ENCODE measurements at places on chromosomes 2 and 18.
A peak's percentile ranks its signal among the peaks of the same experiment; 100 is the strongest.

GRCh38 chr2:42068571-42069178 lies 20.9 kb downstream of the PKDCC start:
- no peak for DNase-seq

- DNase-seq, result no peak
These were observed 177.8 kb downstream of the BCL2 start for GRCh38 chr18:63141778-63142176.

DNA sequence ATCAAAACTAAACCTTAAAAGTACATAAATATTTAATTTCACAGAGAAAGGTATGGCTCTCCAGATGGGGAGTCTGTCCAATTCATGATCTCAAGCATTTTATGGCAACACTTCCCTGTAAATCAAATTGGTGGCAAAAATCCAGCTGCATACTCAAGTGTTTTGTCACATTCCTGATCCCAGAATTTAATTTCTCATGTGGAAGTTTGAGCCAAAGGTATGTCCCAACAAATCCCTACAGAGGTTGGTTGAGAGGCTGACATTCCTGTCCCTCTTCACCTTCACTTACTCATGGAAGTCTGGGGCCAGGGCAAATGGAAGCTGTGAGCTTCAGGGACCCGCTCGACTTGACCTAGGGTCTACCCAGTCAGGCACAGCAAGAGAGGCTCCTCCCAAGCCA lies 17.7 kb downstream of the KLF7 start:
- DNase-seq, result no peak

- no peak for DNase-seq
These were observed 641.6 kb downstream of the EPHA4 start for GRCh38 chr2:220930271-220931076.

- DNase-seq, result no peak
These were observed 147.6 kb upstream of the SETBP1 start for GRCh38 chr18:44533071-44533470.

GRCh38 chr2:45843136-45843535 lies 191.7 kb downstream of the PRKCE start:
- DNase-seq, result no peak

DNA sequence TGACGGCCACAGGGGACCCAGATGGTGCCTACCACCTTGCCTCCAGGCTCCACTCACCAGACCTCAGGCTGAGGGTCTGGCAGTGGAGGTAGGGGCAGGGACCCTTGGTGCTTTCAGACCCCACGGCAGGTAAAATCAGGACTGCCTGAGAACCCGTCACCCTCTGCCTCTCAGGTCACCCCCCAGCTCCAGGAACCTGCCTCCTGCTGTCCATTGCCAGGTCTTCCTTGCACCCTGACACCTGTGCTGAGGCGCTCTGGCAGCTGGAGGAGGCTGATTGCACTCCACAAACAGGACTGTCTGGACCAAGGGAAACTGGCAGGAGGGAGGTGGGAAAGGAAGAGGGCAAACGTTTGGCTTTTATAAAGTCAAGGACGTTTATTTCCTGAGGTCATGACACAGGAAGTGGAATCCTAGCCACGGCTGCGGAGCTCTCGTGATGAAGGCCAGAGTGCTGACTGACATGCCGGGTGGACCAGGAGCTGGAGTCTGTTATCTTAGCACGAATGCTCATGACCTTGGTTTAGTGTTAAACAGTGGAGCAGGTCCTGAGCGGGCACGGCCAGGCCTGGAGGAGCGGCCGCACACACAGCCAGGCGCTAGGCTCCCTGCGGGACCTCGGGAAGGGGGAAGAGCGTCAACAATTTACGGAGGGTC lies 40.5 kb downstream of the ANO7 start:
- no peak for DNase-seq

DNA sequence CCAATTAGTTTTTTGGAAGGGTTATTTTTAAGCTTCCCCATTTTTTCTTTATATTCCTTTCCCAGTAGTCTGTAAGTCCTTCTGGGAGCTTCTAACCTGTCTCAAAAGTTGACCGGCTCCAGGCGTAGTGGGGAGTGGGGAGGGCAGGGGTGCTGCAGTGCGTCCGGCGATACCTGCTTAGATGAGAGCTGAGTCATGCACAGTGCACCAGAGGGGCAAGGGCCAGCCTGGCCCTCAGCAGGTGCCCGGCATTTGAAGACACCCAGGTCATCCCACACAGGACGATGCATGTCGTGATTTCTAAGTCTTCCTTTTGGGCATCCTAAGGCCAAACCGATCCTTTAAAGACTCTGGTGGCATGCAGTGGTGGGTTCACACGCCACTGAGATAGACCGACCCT lies 73.4 kb downstream of the TPO start:
- DNase-seq, result no peak

DNA sequence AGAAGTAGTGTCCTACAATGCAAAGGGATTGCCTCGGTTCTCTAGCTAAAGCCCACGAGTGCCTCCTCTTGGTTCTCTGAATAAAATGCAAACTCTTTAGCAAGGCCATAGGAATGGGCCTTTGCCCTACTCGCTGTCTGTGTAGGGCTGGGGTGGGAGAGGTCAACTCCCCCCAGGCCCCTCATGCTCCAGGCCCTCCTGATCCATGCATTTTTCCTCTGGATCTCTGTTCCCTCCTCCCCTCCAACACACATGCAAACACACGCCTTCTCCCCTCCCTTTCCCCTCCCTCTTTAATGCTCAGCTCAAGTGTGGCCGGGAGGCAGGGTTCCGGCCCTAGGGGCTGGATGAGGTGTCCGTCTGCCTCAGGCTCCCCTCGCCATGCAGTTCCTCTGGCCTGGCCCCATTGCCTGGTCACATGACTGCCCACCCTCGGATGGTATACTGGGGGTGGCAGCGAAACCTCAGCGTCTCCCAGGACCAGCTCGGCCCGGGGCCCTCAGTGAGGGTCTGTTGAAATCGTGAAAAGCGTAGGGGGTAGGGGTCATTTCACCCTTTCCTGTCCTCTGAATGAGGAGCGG lies 14.9 kb upstream of the KLF11 start:
- no peak for DNase-seq

- DNase-seq, result no peak
These were observed 1.7 kb downstream of the SCN1A start for GRCh38 chr2:166126007-166126639.

DNA sequence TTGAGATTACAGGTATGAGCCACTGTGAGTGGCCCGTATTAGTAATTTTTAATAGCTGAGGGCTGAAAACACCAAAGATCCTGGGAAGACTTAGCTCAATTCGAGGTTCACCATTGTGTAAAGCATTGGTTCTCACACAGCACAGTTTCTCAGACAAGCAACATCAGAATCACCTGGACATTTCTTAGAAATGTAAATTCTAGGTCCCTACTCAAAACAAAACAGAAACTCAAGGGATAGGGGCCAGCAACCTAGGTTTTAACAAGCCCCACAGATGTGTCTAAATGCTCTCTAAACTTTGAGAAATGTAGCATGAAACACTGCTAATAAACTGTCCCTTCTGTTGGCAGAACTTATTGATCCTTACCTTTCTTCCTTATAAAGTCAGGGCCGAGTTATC lies 681.2 kb downstream of the RNF144A start:
- DNase-seq, result no peak

- DNase-seq, result no peak
These were observed 40.0 kb upstream of the FOSL2 start for GRCh38 chr2:28352610-28353195.

DNA sequence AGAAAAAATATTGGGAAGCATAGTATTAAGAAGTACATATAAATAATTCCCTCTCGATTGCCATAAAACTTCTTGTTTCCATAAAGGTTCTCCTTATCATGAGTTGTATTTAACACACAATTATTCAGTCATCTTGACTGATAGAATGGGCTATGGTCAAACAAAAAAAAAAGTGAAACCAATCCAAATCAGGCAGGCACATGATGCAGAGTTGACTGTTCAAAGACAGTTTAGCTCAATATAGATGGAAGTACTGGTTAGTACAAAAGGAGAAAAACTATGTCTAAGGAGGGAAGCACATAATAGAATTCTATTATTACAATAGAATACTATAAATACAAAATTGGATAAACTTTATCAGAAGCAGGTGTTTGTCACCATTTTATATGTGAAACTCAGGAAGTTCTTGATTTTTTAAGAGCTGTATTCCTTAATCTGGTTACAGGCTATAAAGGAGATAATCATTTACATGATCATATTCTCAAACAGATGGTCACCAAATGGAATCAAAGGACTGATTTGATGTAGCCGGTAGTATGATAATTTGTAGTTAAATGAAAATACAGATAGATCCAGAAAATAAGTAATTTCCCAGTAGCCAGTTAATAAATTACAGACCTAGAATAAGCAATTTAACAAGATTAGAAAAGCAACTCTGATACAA lies 18.2 kb upstream of the CALCRL start:
- DNase-seq, result no peak

DNA sequence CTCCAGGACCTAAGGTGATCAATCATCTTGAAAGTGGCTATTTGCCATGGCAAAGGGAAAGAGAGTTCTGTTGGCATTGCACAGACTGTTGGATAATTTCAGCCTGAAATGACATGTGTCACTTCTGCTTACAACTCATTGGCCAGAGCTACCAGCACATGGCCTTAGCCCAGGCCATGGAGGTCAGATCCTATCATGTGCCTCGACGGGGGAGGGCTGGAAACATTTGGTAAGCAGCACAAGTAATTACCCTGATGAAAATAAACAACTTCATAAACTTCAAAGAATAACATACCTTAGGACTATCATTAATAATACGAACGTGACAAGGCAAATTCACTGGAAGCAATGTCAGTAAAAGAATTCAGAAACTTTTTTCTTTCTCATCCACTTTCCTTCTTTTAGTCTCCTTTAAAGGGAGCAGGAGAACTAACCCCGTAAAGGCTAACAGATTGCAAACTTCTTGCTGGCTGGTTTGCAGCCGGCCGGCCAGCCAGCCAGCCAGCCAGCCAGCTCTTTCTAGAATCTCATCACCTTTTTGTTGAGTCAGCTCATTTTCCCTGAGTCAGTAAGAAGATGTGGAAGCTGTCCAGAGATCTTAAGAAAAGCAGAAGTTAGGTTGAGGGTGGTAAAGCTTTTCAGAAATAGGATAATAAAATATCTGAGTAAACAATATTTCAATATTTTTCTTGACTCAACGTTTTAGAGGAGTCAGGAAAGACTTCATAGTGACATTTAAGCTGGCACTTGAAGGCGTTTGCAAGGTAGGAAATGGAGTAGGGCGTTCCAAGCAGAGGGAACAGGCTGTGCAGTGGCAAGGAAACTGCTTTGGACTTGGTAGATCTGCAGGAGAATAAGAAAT lies 31.9 kb downstream of the CNRIP1 start:
- DNase-seq, result no peak

GRCh38 chr2:23706613-23707078 lies 220.3 kb downstream of the ATAD2B start:
- DNase-seq, result no peak

- DNase-seq, result no peak
These were observed 111.9 kb downstream of the SETBP1 start for GRCh38 chr18:44792456-44793061.

DNA sequence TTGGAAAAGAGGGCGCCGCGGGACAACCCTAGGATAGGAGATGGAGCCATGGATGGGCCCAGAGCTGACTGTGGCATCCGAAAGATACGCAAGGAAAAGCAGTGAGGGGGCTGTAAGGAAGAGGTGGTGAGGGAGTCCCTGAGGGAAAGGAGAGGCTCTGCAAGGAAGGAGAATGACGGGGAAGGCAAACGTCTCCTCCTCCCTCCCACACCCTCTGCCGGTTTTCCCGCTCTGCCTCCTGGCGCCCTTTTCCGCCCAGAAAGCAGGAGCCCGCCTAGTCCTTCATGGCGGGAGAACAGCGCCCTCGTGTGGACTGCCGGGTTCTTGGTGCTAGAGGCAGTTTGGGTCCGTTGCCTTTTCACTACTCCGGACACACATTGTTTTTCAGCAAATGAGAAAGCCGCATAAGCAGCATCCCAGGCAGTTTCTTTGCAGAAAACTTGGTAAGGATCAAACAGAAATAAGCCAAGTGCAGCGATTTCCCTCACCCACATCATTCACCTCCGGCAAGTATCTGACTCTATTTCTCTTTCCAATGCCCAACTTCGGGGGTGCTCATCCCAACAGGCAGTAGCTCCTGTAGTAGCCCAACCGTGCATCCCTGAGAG lies 200.4 kb downstream of the INO80D start:
- DNase-seq, result peak; percentile 69

DNA sequence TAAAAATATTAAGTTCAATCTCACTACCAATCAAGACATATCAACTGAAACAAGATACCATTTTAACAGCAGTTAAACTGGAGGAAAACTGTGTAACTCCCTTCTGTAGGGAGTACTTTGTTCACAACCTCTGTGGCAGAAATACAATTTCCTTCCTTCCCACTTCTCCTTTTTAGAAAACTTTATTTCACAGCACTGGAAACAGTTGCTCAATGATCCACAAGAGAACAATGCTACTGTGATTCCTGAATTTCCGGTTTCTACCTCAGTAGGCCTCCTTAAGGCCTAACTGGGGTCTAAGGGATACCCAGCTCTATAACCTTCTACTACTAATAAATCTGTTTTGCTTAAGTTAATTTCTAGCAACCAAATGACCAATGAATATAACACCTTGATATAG lies 14.1 kb downstream of the TLK1 start:
- no peak for DNase-seq

DNA sequence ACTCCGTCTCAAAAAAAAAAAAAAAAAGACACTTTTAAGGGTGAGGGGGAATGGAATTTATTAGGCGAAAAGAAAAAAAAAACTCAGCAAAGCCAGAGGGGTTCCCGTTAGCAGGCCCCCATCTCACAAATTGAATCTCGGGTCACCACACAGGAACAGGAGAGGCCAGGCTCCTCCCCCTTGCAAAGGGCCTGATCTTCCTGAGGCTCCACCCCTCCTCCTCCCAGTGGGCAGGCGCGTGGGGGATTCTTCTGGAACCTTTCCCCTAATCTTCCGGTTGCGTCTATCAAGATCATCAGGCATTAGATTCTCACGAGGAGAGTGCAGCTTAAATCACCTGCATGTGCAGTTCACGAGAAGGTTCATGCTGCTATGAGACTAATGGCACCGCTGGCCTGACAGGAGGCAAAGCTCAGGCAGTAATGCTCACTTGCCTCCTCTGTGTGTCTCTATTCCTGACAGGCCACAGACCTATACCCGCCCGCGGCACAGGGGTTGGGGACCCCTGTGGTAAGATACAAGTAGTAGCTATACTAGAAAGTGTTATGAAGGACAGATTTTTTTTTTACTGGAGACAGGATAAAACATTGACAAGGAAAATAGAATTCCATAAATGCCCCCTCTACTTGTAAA lies 45.8 kb downstream of the TAF4B start:
- no peak for DNase-seq

GRCh38 chr2:150620416-150620815 lies 132.9 kb upstream of the RND3 start:
- no peak for DNase-seq

DNA sequence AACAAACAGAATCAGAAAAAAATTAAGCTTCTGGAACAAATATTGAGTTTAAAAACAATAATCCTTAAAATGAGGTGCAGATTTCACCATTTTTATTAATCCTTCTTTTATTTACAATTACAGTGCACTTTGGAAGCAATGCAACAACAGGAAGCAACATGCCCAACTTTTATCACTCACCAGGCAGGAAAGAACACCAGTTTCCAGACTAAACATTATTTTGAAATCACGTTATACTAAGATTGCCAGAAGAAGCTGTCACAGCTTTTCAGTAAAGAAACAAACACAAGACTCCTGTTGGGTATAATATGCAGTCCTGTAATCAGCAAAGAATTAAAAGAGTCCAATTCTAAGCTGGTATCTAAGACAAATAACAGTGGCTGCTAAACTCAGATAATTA lies 137.9 kb upstream of the ZC3H15 start:
- DNase-seq, result no peak

- DNase-seq, result no peak
These were observed 213.8 kb downstream of the SH3BP4 start for GRCh38 chr2:235165631-235166030.

Measured in activated CD4-positive, alpha-beta T cell treated with anti-CD3 and anti-CD28 coated beads for 24 hours (primary cell).